ENCODE measurements at places on chromosomes 3 and 15.
A peak's percentile ranks its signal among the peaks of the same experiment; 100 is the strongest.

- DNase-seq: peak; percentile 37
Observed at GRCh38 chr3:168248383-168249204, 152.9 kb upstream of the GOLIM4 start.

DNA sequence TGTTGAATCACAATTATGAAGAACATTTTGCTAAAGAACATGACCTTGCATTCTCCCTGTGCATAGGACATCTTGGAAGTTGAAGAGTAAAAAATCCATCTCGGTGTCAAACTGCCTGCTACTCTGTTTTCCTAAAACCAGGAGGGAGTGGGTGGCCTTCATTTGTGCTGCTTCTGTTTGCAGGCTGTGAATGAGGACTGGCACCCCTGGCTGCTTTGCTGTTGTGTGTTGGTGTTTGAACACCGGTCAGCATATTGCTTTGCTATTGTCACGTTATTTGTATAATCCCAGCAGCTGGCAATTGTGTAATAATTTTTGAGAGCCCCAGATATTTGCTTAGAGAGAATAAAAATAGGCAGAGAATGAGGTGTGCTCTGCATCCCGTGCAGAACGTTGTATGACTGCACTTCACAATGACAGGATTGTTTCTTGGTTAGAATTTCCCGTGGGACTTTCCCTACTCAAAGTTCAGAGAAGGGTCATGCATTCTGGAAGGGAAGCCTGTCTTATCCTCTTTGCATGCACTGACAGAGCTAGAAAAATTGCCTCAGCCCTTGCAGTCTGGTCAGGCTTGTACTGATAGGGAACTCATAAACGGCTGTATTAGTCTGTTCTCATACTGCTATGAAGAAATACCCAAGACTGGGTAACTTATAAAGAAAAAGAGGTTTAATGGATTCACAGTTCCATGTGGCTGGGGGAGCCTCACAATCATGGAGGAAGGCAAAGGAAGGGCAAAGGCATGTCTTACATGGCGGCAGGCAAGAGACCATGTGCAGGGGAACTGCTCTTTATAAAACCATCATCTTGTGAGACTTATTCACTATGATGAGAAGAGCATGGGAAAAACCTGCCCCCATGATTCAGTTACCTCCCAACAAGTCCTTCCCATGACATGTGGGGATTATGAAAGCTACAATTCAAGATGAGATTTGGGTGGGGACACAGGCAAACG is 16.3 kb downstream of the SV2B start:
- peak; percentile 77 for DNase-seq

GRCh38 chr3:60339304-60339703 is 911.9 kb downstream of the FHIT start:
- no peak for DNase-seq

- DNase-seq: no peak
Observed at GRCh38 chr3:145079436-145079835, 1081.5 kb downstream of the PLOD2 start.

DNA sequence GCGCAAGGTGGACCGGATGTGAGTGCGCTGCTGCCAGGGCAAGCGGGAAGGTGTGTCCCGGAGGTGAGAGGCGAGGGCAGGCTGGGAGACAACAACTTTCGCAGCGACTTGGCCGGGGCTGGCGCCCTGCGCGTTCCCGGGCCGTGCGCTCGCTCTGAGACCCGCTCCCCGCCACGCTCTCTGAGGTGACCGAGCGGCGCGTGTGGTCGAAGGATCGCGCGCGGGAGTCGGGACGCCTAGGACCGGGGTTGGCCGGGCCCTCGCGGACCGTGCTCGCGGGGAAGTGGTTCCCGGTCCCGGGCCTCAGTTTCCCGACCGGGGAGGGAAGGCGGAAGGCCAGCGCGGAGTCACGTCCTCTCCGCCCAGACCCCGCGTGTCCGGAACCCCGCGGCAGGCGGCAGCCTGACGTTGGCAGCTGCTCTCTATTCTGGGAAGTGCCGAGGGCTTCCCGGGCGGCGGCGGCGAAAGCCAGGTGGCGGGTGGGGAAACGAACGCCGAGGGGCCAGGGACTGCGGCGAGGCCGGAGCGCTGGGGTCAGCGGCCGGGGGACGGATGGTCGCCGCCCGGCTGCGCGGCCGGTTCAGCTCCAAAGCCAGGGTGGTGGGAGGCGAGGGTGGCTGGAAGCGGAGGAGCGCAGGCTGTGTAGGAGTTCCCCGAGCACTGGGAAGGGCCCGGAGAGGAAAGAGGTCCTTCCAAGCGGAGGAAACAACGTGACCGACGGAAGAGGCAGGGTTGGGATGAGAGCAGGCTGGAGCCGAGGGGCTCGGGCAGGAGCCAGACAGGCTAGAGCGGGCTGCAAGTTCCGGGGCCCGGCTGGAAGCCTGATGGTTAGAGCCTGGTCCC is 1.0 kb upstream of the IGF2BP2 start:
- peak; percentile 48 for DNase-seq

- DNase-seq: no peak
Observed at GRCh38 chr3:189834462-189834861, 203.3 kb downstream of the TP63 start.

- no peak for DNase-seq
Observed at GRCh38 chr15:53000409-53000808, 210.3 kb upstream of the ONECUT1 start.

- no peak for DNase-seq
Observed at GRCh38 chr3:159583662-159584061, 405.0 kb upstream of the IL12A start.

DNA sequence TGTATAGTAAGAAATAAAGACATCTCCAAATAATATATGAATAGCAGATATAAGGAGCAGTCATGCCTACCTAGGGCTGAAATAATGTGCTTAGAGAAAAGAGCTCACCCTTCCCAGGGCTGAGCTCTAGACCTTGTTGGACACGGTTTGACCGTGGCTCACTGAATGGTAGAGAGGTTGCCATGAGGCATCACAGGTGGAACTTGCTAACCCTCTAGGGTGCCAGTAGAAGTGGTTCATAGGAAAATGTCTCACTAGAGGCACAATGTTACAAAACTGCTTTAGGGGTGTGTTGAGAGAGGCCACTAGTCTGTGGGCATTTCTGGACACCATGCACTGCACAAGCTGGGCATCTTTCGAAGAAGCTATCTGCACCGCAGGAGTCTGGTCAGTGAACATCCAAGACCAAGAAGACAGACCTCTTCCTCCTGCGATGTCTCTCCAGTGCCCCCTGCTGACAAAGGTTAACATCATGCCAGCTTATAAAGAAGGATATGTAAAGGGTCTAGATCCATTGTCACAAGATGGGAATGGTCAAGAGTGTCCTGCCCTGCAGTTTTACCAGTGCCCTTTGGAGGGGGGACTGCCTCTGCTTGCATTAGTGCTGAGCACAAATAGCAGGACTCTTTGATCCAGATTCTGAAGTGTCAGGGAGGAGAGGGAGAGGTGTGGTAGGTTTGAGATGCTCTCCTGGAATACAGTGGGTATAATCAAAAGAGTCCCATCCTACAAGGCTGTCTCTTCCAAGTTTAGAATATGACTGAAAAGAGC is 266.8 kb downstream of the ZNF385D start:
- DNase-seq: peak; percentile 27

DNA sequence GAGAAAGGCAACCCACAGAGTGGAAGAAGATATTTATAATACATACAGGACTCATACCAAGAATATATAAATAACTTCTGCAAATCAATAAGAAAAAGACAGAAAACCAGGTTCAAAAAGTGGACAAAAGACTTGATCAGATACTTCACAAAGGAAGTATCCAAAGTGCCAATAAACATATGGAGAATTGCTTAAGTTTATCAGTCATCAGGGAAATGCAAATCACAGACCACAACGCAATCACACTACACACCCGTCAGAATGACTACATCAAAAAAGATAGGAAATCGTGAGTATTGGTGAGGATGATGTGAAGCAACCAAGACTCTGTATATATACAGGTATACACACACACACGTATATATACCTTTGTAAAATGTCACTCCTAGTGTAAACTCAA is 180.6 kb downstream of the FAM43A start:
- DNase-seq: peak; percentile 72

DNA sequence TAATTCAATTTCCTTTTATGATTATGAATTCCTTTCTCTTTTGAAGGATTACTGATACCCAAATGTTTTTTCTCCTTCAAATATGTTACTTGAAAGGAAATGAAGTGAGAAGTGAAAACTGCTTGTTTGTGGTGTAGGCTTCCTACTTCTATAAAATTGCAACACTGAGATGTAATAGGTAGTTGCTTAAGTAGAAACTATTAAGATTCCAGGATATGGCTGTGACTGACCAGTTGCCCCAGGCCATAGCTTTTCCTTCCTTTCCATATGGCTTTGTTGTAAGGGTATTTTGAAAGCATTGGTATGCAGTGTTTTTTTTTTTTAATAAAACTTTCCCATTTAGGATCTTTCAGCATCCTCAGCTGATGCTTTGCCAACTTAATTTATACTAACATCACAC is 28.5 kb downstream of the DNAJC13 start:
- DNase-seq: peak; percentile 26

- peak; percentile 54 for DNase-seq
Observed at GRCh38 chr3:143119974-143120715, 574 bp downstream of the CHST2 start.

DNA sequence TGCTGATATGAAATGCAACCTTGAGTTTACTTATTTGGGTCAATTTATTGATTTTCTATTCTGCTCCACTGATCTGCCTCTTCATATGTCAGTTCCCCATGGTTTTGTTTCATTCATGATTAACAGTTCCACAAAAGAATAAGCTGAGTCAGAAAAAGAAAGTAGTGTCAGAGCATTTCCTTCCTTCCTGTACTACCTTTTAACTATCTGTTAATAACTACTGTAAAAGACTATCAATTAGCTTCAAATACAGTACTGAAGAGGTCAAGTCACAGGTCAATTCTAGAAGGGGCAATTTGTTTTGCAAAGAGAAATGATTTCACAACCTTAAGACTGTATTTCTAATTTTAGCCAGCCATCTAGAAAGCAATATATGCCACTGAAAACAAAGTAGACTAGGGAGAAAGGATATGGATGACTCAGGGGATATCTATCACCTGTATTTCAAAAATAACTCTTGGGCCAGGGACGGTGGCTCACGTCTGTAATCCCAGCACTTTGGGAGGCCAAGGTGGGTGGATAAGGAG is 129.5 kb downstream of the TFDP2 start:
- no peak for DNase-seq

- DNase-seq: no peak
Observed at GRCh38 chr3:179551349-179552105, 11.2 kb upstream of the ACTL6A start.

DNA sequence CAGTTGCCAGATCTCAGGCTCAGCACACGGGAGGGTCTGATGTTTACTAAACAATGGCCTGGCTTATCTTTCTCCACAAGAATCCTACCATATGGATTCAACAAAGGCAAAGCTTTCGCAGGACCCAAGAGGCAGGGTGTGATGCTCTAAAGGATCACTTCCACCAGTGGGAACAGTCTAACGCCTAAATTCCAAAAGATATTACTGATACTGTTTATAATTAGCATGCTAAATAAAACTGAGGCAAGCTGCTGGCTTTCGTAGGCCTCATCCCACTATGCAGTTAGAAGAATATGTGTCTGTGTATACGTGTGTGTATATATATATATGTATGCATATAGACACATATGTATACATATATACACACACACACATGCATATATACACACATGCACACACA is 22.3 kb downstream of the RORA start:
- no peak for DNase-seq

DNA sequence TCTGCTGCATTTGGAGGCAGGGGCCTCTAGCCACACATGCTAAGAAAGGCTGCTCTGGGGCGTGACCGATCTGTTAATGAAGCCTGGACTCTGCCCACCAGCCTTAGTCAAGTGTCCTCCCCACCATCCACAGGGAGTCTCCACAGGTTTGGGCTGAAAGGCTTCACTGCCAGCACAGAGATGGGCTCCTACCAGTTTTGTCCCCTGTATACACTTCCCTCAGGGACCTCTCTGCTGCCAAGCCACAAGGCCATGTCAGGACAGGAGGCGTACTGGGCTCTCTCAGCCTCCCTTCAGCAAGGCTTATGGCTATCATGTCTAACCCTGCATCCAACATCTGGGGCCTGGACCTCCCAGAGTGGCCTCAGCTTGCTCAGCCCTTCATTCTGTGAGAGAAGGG is 23.5 kb downstream of the KIF9 start:
- DNase-seq: no peak

DNA sequence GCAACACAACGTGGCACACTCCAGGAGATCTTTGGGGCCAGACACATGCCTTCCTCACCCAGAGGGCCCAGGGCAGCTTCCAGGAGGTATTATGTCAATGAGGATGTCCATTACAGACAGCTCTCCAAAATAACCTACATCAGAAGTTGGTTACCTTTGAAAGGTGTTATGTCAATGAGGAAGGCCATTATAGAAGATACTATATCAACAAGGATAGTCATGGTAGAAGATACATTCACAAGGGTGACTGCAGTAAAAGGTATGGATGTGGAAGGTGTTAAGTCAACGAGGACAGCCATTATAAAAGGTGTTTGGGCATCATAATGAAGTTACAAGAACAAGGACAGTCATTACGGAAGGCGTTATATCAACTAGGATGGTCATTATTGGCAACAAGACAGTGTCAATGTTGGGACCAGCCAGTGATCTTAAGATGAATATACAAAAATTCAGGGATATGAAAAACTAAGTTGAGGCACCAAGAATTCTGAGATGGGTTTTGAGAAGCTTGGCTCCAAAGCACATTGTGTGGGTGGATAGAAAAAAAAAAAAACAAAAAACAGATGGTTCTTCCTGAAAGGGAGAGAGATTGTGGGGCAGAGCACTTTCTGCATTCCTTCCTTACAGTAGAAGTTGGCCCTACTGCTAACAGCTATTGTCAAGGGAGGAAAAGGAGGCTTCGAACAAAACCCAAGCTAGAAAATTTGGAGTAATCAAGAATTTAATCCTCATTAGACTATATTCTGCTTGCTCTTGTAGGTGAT is 11.2 kb downstream of the CDCP1 start:
- no peak for DNase-seq

GRCh38 chr15:98823616-98824015 is 175.3 kb downstream of the IGF1R start:
- DNase-seq: no peak

- no peak for DNase-seq
Observed at GRCh38 chr3:67678665-67679064, 24.3 kb upstream of the SUCLG2 start.

DNA sequence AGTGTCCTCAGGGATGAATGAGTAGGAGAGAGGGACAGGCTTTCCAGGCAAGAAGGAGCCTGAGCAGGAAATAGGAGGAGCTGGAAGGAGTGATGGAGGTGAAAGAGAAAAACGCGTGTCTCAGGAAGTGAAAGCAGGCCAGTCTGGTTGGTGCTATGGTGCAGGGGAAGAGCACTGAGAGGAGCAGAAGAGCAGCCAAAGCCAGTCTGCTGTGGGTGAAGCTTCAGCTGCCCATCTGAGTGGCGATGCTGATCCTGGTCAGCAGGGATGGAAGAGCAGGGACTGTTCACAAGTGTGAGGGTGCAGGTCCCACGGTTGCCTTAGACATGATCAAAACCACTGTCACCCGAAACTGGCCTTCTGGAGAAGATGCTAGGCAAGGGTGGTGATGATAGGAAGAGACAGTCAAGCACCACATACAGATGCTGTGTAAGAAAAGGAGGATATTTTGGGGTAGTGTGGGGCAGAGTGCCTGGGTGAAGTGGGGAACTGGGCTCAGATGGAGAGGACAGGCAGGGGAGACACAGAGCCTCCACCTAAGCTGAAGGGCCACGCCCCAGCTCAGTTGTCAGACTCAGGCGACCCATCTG is 5.5 kb upstream of the KY start:
- no peak for DNase-seq

- no peak for DNase-seq
Observed at GRCh38 chr15:85929786-85930185, 135.1 kb upstream of the KLHL25 start.
